ENCODE measurements at places on chromosomes 1 and 21.

GRCh38 chr1:115717541-115717940 is 51.0 kb downstream of the CASQ2 start:
- DNase-seq: peak; percentile 33

- DNase-seq: no peak
These were observed 35.4 kb downstream of the SMYD3 start for GRCh38 chr1:246471688-246472087.

DNA sequence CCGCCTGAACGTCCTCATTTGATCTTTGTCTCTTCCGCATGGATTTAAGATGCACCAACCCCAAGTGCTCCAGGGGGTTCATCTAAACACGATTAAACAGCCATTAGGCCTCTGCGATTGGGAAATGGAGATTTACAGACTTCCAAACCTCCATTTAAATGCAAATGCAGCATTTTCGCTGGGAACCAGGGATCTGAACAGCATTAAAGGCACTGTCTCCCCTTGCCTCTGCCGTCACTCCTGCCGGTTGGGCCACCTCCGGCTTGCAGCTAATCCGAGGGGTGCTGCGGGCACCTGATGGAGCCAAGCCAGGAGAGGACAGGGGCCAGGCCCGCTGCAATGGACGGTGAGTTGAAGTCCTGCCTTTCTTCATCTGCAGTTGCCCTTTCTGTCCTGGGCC is 70.3 kb upstream of the KLHDC7A start:
- DNase-seq: no peak

DNA sequence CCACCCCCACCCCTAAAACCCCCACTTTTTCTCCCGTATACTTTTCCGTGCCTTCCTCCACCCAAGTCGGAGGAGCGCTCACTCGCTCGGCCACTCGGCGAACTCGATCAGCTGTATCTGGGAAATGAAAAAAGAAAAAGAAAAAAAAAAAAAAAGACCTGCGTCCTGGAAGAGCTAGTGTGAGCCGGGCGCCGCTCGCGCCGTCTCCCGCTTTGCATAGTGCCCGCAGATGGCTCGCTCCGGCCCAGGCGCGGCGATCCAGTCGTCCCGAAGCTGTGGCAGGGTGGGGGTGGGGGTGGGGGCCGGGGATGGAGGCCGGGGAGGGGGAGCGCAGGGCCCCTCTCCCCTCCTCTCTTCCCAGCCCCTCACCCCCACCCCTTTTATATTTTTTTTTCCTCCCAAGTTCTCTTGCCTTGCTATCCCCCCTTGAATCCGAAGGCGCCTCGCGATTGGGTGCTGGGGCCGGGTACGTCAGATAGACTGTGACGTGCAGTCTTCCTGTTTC is 299 bp upstream of the PROX1 start:
- DNase-seq: no peak

- DNase-seq: no peak
These were observed 71.8 kb downstream of the RUNX3 start for GRCh38 chr1:24858277-24858676.

- no peak for DNase-seq
These were observed 43.2 kb upstream of the PLA2G4A start for GRCh38 chr1:186785503-186785902.

GRCh38 chr1:170162459-170163246 is 16.9 kb downstream of the NTMT2 start:
- DNase-seq: no peak

DNA sequence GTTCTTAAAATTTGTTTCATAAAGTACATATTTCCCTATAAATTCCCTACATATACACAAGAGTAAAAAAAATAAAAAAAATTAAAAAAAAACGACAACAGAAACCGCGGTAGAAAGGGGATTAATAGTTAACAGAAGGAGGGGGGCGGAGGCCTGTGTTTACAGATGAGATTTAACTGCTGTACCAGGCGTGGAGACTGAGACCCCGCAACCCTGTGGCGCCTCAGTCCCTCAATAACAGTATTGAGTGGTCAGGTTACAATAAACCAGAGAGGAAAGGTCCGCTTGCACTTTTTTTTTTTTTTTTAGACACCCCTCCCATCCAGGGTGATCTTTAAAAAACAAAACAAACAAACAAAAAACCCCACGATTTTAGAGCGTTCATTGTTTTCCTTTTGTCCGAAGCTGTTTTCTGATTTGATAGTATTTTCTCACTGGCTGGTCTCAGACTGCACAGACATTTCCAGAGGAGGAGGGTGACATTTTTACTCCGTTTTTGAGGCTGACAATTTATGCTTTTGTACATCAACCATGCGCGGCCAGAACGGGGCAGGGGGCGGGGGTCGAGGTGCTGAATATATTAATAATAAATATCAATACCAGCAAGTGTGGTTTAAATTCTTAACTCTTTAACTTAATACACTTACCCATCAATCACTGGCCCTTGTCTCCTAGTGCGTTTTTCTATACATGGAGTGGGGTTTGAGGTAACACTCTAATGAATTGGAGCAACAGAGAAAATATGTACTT is 1223.9 kb downstream of the BRINP3 start:
- DNase-seq: no peak

- no peak for DNase-seq
These were observed 168.5 kb upstream of the AJAP1 start for GRCh38 chr1:4485878-4486277.

DNA sequence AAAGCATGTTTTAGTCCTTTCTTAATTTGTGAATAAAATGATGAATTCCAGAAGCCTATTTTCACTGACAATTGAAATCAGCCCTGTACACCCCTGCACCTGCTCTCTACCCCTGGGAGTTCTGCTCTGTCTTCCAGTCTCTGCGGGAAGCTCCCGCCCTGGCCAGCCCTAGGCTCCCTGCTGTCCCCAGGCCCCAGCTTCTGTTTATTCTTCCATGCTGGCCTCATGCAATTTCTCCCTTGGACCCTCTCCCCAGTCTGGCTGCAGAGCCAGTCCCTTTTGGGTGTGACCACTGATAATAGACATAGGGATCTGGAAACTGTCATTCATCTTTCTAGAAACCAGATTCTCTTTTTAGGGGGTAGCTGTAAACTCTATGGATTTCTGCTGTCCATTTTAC is 258.6 kb downstream of the GRIK3 start:
- no peak for DNase-seq

DNA sequence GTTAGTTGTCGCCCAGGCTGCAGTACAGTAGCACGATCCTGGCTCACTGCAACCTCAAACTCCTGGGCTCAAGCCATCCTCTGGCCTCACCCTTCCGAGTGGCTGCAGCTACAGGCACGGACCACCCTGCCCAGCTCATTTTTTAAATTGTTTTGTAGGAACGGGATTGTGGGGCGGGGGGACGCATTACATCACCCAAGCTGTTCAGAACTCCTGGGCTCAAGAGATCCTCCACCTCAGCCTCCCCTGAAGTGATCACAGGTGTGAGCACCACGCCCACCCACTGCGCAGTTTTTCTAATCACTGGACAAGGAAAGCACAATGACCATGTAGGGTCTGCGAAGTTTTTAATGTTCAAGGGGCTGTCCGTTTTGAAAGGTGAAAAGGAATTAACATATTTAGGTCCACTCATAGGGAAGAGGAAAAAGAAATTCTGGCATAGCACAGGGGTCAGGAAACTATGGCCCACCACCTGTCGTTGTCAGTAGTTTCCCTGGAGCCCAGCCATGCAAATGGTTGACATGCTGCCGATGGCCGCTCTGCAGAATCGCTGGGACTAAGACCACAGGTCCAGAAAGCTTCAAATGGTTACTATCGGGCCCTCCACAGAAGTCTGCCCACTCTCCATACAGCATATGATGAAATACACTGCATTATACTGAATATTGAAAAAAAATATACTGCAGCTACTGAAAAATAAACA is 26.0 kb downstream of the SETD4 start:
- no peak for DNase-seq

- no peak for DNase-seq
These were observed 8.7 kb downstream of the SYNJ1 start for GRCh38 chr21:32719085-32719484.

DNA sequence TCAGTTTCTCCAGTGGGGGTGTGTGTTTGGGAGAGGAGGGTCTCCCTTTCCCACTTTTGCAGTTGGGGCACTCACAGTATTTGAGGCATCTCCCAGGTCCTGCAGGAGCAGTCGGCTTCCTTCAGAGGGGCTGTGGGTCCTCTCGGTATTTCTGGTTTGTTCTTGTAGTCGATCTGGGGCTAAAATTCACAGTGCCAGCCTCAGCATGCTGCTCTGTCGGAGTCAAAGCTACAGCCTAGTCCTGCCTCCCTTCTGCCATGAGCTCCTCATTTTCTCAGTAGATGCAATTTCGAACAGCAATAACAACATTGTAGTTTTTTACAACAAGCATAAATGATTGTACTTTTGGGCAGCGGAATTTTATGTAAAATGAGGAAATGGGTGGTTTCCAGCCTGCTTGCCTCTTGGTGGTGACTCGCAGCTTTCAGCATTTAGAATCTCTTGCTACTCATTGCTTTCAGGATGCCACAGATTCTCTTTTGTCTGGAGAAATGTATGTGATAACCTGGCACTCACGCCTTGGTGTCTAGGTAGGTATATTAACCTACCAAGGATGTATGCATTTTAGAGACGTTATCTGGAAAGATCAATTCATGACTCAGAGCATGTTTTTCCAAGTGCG is 82.4 kb upstream of the C21orf91 start:
- DNase-seq: peak; percentile 10

DNA sequence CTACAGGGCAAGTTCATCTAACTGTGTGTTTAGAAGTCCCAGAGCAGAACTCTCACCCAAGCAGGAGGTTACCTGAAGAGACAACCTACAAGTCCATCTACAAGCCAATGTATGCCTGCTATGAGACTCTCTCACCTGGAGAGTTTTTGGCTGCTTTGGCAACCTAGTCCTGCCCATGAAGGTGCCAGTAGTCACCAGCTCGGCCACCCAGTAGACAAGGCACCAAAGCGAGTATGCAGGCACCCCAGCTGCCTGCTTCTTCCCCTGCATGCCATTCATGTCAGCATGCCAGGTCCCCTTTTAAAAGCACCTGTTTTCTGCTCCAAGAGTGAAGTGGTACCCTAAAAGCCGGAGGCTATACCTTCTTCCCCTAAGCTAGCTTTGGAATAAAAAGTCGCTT is 20.2 kb downstream of the RIIAD1 start:
- DNase-seq: no peak

DNA sequence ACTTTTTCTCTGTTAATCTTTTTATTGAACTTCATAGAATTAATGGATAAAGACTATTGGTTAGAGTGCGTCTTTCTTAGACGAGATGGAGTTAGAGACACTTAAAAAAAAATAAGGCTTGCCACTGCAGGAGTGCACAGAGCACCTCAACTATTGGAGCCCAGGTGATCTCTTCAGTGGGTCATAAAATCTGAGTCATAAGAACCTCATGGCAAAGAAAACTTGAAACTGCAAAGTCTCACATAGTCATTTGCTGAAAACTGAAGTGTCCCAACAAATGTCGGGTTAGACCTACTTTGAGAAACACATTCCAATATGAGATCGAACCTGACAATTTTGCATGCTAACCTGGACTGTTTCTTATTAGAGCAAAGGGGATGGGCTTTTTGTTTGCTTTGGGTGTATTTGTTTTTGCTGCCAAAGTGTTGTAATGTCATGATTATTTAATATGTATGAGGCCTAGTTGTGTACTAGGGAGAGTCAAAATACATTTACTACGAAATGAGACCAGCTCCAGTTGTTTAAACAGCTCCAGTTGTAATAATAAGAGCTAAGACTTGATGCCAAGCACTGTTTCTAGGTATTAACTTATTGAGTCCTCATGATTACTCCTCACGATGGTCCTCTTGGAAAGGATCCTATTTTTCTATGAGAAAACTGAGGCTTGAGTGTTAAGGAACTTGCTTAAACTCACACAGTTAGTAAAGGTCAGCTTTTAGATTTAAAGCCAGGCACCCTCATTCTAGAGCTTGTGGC is 65.1 kb downstream of the DDR2 start:
- DNase-seq: no peak

DNA sequence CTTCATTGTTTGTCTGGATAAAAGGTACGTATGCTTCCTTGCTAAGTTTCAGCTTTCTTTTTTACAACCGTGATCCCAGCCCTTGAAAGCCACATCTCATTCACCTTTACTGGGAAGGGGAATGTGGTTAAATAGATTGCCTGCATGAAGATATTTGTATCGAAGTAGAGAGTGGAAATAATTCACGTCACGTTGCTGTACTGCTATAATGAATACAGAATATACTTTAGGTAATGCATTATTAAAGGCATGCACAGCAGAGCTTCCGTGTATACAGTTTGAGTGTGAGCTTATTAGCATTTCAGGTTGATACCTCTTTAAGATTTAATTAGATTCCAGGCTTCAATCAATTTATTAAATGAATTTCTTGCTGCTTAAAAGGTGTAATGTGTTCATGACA is 153.8 kb downstream of the HHAT start:
- DNase-seq: no peak

- DNase-seq: peak; percentile 36
These were observed 5.1 kb downstream of the HSPB7 start for GRCh38 chr1:16012590-16013219.

GRCh38 chr1:115228191-115228590 is 109.9 kb downstream of the NGF start:
- DNase-seq: no peak

DNA sequence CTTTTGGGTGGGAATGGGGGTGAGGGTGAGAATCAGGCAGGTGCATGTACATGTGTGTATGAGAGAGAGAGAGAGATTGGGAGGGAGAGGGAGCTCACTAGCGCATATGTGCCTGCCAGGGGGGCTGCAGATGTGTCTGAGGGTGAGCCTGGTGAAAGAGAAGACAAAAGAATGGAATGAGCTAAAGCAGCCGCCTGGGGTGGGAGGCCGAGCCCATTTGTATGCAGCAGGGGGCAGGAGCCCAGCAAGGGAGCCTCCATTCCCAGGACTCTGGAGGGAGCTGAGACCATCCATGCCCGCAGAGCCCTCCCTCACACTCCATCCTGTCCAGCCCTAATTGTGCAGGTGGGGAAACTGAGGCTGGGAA is 95.0 kb downstream of the EPHB2 start:
- no peak for DNase-seq

GRCh38 chr1:53956308-53957168 is 10.4 kb downstream of the LRRC42 start:
- DNase-seq: no peak

GRCh38 chr1:31957701-31958674 is 19.8 kb upstream of the PTP4A2 start:
- peak; percentile 77 for DNase-seq

- no peak for DNase-seq
These were observed 16.2 kb downstream of the SZT2 start for GRCh38 chr1:43405876-43406234.

DNA sequence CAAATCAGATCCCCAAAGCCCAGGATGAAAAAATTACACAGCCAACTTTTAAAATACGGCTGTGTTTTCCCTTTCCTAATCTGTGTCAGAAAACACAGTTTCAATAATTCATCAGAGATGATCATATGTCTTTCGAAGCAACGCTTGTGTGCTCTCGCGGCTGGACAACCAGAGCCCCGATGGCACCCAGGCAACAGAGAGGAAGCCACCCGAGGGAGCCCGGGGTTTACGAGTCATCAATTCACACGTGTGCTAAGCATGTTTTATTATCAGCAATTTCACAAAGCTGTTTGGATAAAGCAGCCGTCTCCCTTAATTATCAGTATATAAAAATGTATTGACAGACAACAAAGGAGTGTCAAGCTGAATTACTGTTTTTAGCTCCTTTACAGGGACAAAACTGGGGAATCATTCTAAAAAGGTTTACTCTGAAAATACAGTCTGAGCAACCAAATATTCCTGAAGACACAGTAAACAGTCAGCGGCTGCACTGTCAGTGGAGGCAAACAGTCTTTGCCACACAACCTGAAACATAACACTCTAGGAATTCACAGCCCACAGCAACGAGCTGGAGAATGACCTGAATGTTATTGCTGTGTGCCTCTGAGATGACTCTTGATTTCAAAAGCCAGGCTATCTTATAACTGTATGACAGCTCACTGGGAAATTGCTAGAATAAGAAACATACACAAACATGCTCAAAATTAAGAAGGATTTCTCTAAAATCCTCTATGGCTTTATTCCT is 201.0 kb downstream of the SIPA1L2 start:
- DNase-seq: no peak

Measured in CD14-positive monocyte (primary cell).